ENCODE measurements at places on chromosomes 1 and 21.

DNA sequence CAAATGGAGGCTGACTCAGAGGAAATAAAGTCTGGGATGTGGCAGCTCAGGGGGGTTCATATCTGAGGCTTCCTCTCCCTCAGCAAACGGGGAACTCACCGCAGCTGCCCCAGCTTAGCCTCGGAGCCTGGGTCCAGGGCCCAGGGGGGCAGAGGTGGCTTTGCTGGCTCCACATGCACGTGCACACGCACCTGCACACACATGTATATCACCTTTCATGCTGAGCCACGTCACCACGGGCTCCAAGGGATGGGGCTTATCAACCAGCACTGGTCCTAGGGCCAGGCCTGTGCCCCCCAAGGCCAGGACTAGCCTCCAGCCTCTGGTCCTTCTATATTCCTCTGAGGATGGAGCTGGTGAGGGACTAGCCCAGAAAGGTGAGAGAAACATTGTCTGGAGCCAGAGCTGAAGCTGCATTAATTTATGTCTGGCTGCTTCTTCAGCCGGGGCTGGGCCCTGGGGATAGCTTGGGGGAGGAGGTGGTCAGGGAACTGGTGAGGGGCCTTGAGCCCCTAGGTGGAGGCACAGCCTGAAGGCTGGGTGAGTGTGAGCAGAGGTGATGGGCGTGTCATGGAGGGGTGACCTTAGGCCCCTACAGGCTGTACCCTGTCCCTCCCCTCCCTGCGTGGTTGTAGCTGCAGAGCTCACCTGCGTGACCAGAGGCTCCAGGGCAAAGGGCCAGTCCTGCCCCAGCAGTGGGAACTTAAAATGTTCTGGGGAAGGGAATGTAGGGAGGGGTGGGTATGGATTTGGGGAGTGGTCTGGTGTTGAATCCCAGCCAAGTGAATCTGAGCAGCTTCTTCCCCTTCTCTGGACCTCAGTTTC lies 520.8 kb downstream of the PTPRU start:
- no peak for DNase-seq

GRCh38 chr1:246170574-246171261 lies 336.4 kb downstream of the SMYD3 start:
- DNase-seq: no peak

DNA sequence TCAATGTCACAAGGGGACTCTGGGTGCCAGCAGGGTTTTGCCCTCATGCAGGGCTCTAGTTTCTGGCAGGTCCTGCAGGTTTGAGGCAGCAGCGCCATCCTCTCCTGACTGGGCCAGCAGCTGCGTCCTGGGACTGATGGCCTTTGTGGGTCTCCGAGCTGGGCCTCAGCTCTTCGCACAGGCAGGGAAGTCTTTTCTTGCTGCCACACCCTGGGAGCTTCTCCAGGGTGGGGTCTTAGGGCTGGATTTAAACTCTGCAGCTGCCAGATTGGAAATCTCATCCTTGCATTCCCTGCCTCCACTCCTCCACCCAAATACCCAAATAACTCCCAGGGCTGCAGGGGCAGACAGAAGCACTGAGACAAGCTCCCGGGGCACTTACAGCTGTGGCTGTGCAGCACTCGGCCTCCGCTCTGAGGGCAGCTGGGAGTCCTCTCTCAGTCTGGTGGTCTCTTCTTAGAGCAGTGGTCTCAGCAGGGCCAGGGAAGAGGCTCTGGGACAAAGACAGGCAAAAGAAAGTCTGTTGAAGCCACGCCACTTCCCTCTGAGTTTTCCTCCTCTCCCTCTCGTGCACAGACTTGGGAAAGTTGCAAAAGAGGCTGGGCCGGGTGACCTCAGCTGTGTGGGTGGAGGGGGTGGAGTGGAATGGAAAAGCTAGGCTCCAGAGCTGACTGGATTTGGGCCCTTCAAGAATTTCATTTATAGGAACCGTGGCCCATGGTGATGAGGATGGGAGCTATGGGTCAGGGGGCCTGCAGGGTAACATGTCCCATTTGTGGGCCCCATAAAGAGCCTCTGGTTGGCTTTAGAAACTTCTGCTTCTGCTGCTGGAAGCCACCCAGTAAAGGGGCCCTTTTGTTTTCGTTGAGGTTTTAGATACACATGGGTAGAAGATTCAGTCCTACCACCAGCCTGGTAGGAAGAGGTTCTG lies at the start of gene RAB7B:
Gene RAB7B, minus strand, starts transcription at position 525 of the 931 bp plus-strand sequence. CDS start 9,260 bp downstream, outside the sequence.
- DNase-seq: no peak

DNA sequence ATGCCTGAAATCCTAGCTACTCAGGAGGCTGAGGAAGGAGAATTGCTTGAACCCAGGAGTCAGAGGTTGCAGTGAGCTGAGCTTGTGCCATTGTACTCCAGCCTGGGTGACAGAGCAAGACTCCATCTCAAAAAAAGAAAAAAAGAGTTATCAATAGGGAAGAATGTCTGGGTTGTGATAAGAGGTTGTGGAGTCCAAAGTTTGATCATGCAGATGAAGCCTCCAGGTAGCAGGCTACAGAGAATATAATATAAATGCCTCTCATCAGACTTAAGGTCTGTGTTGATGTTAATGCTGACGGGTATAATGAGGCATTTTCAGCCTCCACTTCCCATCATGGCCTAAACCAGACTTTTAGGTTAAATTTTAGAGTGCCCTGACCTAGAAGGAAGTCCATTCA lies 24.6 kb downstream of the TLR5 start:
- DNase-seq: no peak

GRCh38 chr21:35226328-35226727 lies 177.2 kb upstream of the RUNX1 start:
- no peak for DNase-seq

- peak; percentile 34 for DNase-seq
Observed at GRCh38 chr1:213720032-213720431, 267.7 kb upstream of the PROX1 start.

GRCh38 chr1:203495845-203496244 lies 1.9 kb downstream of the OPTC start:
- DNase-seq: no peak

GRCh38 chr1:114094675-114095074 lies 59.0 kb downstream of the SYT6 start:
- no peak for DNase-seq

DNA sequence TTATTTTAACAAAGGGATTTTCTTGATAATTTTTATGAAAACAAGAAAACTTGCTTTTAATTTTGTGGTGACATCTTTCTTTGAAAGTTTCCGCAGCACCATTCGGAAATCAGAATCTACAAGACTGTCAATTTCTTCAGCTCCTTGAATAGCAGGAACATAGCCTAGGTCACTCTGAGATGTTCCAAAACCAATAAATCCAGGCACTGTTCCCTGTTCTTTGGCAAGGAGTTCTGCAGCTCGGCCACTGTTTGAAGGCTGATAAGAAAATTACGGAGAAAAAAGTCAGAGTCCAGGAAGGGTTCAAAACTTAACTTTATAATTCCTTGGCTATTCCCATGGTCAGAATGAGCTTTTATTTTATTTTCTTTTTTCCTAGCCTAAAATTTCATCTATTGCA lies 6.0 kb downstream of the LTN1 start:
- no peak for DNase-seq

DNA sequence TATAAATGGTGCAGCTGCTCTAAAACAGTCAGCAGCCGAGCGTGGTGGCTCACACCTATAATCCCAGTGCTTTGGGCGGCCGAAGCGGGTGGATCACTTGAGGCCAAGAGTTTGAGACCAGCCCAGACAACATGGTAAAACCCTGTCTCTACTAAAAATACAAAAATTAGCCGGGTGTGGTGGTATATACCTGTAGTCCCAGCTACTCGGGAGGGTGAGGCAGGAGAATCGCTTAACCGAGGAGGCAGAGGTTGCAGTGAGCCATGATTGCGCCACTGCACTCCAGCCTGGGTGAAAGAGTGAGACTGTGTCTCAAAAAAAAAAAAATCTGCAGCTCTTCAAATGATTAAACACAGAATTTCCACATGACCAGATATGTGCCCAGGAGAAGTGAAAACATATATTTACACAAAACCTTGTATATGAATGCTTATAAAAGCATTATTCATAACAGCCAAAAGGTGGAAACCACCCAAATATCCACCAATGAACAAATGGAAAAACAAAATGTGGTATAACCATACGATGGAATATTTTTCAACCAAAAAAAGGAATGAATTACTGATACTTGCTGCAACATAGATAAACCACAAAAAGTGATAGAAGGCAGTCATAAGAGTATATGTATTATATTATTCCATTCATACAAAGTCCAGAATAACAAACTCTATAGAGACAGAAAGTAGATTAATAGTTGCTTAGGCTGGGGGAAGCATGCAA lies 14.1 kb downstream of the EPS15 start:
- no peak for DNase-seq

- DNase-seq: no peak
Observed at GRCh38 chr21:42708107-42708506, 54.7 kb downstream of the PDE9A start.

DNA sequence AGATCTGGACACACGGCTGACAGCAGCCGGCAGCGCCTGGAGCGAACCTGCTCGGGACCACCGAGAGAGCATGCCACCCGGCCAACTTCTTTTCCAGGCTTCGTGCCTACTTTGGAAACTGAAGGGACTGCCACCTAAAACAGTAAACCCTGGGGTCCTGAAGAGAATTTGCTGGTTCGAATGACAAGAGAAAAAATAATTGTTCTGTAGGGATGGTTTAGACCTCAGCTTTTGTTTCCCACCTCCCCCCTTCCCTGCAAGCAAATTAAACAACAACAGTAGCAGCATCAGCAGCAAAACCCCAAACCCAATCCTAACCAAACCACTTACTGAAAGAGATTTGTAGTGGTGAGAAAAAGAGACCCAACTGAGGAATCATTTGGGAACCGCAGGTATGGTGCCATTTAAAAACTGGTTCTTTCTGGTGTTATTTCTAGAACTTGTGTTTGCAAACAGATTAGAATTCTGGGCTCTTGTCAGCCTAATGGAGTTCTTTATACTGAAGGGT lies 105.6 kb downstream of the LEPR start:
- DNase-seq: no peak

GRCh38 chr1:200873671-200874397 lies 1.1 kb downstream of the GPR25 start:
- DNase-seq: no peak

DNA sequence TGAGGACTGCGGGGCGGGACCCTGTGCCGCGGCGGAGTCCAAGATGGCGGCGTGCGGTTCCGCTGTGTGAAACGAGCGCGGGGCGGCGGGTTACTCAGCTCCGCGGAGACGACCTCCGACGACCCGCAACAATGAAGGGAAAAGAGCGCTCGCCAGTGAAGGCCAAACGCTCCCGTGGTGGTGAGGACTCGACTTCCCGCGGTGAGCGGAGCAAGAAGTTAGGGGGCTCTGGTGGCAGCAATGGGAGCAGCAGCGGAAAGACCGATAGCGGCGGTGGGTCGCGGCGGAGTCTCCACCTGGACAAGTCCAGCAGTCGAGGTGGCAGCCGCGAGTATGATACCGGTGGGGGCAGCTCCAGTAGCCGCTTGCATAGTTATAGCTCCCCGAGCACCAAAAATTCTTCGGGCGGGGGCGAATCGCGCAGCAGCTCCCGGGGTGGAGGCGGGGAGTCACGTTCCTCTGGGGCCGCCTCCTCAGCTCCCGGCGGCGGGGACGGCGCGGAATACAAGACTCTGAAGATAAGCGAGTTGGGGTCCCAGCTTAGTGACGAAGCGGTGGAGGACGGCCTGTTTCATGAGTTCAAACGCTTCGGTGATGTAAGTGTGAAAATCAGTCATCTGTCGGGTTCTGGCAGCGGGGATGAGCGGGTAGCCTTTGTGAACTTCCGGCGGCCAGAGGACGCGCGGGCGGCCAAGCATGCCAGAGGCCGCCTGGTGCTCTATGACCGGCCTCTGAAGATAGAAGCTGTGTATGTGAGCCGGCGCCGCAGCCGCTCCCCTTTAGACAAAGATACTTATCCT lies 430 bp downstream of the RBM15 start:
- peak; percentile 26 for DNase-seq

- no peak for DNase-seq
Observed at GRCh38 chr1:94336991-94337390, 81.2 kb upstream of the ABCD3 start.

GRCh38 chr1:181021811-181022434 lies 747 bp downstream of the STX6 start:
- DNase-seq: no peak

DNA sequence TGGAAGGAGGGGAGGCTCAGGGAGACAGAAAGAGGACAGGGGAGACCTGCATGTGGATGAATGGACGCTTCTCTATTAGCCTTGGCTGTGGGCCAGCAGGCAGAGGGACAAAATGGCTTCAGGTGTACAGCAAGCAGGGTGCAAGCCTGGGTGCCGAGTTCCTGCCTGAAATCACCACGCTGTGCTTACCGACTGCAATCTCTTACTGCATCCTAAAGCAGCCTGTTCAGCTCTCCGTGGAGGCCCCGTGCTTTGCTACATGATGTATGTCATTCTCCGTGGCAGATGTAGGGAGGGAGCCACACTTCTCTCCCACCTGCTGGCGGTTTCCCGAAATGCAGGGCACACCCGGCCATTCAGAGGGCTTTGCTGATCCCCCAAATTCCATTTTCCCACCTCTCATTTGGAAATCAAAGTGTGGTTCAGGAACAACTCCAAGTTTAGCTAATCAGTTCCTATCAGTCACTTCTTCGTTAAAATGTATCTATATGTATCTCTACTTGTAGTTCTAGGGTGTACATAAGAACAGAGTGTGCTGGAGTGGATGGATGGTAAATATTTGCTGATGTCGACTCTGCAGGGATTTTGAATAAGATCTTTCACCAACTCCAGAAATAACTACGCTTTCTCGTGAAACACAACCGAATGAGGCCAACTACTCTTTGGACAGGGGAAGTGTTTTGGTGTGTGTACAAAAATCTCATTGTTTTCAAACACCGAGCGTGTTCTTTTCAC lies 122.3 kb upstream of the BACE2 start:
- peak; percentile 70 for DNase-seq

- DNase-seq: no peak
Observed at GRCh38 chr1:62318756-62319544, at the start of gene KANK4. KANK4 (minus strand) TSS chr1:62319434; CDS start chr1:62281564, 37,870 bp downstream.

DNA sequence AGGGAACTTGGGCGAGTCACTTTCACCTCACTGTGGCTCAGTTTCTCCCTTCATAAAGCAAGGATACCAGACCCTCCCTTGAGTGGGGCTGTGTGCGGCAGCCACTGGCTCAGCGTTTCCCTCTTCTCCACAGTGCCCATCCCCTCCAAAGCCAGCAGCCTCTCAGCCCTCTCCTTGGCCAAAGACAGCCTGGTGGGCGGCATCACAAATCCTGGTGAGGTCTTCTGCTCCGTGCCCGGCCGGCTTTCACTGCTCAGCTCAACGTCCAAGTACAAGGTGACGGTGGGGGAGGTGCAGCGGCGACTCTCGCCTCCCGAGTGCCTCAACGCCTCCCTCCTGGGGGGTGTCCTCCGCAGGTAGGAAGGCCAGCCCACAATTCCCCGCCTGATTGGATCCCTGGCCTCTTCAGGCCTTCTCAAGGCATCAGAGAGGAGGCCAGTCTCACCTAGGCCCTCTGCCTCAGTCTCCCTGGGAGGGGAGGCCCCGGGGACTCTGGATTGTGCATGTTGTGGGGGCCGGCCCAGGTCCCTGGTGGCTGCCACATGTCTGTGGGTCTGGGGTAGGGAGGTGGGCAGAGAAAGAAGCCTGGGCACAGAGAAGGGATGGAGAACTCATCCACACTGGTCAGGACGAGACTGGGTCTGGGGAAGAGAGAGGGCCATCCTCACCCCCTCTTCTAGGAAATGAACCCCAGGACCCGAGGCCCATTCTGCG lies 15.2 kb downstream of the TFAP2E start:
- DNase-seq: no peak

All from NCI-H1436 (cell line).